ENCODE measurements at places on chromosomes 16 and 17.

- DNase-seq, result no peak
Observed at GRCh38 chr17:1946021-1946932, 78.9 kb downstream of the RTN4RL1 start.

GRCh38 chr16:65546353-65546791 is 424.5 kb upstream of the CDH11 start:
- DNase-seq, result no peak

- DNase-seq, result no peak
Observed at GRCh38 chr17:79890706-79891105, 51.5 kb upstream of the CBX4 start.

- DNase-seq, result no peak
Observed at GRCh38 chr16:57616876-57617275, 11.6 kb upstream of the ADGRG1 start.

DNA sequence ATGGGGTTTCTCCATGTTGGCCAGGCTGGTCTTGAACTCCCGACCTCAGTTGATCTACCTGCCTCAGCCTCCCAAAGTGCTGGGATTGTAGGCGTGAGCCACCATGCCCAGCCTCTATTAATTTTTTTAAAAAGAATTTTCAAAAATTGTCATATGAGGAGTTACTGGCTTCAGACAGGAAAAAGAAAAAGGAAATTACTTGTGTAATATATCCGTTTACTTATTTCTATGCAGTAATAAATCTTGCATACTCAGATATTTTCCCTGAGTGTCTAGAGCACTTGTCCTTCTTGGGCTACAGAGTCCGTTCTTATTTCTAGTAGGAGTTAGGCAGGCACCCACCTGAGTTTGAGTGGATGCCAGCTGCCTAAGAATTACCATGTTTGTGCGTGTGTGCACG is 85.8 kb downstream of the VMP1 start:
- DNase-seq, result no peak

GRCh38 chr16:69812688-69813014 is 50.5 kb downstream of the WWP2 start:
- no peak for DNase-seq

GRCh38 chr17:77996256-77996655 is 37.8 kb downstream of the TNRC6C start:
- DNase-seq, result no peak

GRCh38 chr17:17540278-17540906 is 44.2 kb upstream of the RASD1 start:
- no peak for DNase-seq

DNA sequence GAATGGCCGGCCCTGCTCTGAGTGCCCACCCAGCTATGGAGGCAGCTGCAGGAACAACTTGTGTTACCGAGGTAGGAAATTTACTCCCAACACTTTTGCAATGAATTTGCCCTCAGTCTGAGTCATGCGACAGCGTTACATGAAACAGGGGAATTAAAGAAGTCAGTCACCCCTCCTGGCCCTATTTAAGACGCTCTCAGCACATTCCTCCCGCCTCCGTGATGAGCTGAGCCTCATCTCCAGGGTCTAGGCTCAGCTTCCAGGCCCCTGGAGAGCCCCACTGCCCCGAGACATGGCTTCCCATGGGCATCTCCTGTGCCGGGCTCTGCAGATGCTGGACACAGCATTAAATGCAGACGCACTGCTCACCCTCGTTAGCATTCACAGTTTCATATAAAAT is 35.0 kb downstream of the CRISPLD2 start:
- DNase-seq, result no peak

DNA sequence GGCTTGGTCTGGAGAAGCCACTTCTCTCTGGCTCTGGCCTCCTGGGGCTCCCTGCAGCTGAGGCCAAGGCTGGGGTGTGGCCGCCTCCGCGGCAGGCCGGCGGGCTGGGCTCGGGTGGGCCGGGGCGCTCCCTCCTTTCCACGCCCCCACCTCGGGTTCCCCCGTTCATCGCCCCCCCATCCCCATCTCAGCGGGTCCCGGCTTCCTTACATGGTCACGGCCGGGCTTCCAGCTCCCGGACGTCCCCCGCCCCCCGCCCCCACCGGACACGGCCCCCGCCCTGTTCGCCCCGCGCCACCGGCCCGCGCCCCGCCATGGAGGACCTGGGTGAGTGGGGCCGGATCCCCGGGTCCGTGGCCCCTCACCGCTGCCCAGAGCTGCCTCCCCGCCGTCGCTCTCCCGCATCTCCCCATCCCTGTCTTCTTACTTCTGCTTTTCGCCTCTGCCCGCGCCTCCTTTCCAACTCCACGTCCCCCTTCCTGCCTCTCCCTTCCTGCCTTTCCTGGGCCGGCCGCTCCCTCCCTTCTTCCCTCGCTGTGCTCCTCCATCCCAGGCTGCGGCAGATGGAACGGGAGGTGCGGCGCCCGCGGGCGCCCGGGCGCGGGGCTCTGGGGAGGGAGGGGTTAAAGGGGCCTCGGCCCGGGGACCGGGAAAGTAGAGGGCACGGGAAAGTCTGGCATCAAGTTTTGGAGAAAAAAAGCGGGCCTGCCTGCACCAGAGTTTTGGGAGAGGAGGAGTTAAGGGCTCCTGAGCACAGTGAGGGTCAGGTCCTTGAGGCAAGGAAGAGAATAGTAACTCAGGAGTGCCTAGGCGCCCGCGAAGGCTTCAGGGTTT is at the start of gene TGFB1I1:
TSS of gene TGFB1I1 (plus strand) at position 278 of the 834 bp plus-strand sequence. CDS start at position 315, 37 bp downstream.
- DNase-seq, result no peak

Data from NCI-H524 treated with DMSO at 0.1 percent for 48 hours (cell line).